ENCODE measurements at places on chromosomes 2 and 18. TPM values are rescaled to one million over a fixed set of nuclear protein-coding genes. Genes with fewer than 3 reads are reported as not detected.

The EDAR gene
- not detected for total RNA-seq

The PID1 gene
- 66.2 TPM for total RNA-seq

The SERPINB10 gene
- not detected for total RNA-seq

The PROKR1 gene
- not detected for total RNA-seq

The LINC00305 gene
- not detected for total RNA-seq

The ZNF892 gene
- total RNA-seq, result 7.6 TPM

The C18orf54 gene
- 1.1 TPM for total RNA-seq

The TBR1 gene
- not detected for total RNA-seq

The LRRTM4 gene
- not detected for total RNA-seq

The HOXD10 gene
- total RNA-seq, result not detected

The CYP26B1 gene
- 6.0 TPM for total RNA-seq

The PSMD1 gene
- total RNA-seq, result 73.5 TPM

The SLC4A3 gene
- 5.6 TPM for total RNA-seq

The RAB27B gene
- 0.42 TPM for total RNA-seq

The KCTD1 gene
- 13.4 TPM for total RNA-seq

The IL1A gene
- total RNA-seq, result 0.56 TPM

The MRPS9 gene
- 6.5 TPM for total RNA-seq

The SKOR2 gene
- total RNA-seq, result not detected

The GREB1 gene
- total RNA-seq, result 2.4 TPM

The SP5 gene
- not detected for total RNA-seq

The TSPYL6 gene
- 0.14 TPM for total RNA-seq

The NEDD4L gene
- total RNA-seq, result 22.9 TPM

The CABYR gene
- 6.1 TPM for total RNA-seq

The RAB17 gene
- total RNA-seq, result 6.5 TPM

The RNF103 gene
- 33.7 TPM for total RNA-seq

The SFT2D3 gene
- total RNA-seq, result 9.5 TPM

The SATB2 gene
- 5.5 TPM for total RNA-seq

The SERPINB13 gene
- total RNA-seq, result not detected

The TAF4B gene
- total RNA-seq, result 3.9 TPM

The CYP1B1 gene
- 27.1 TPM for total RNA-seq

The FAM124B gene
- total RNA-seq, result 4.0 TPM

The FBXO41 gene
- 6.1 TPM for total RNA-seq

The IL1B gene
- total RNA-seq, result 6.2 TPM

The TGFA gene
- 1.1 TPM for total RNA-seq

The CYP20A1 gene
- 36.5 TPM for total RNA-seq

The SP9 gene
- total RNA-seq, result not detected

The DPYSL5 gene
- not detected for total RNA-seq

The KHK gene
- total RNA-seq, result 1.5 TPM

The KIF1A gene
- not detected for total RNA-seq

The RASGRP3 gene
- total RNA-seq, result 16.2 TPM

The IL1RL1 gene
- 22.2 TPM for total RNA-seq

The ERCC3 gene
- 36.7 TPM for total RNA-seq

The DNAJC27 gene
- total RNA-seq, result 27.2 TPM

The MC2R gene
- not detected for total RNA-seq

The ALPG gene
- total RNA-seq, result not detected

The THSD7B gene
- total RNA-seq, result 12.7 TPM

The RNPEPL1 gene
- 101 TPM for total RNA-seq

The CLEC4F gene
- total RNA-seq, result 0.54 TPM

The CDK15 gene
- total RNA-seq, result 8.3 TPM

The PXDN gene
- total RNA-seq, result 114 TPM

The C2orf80 gene
- total RNA-seq, result not detected

The DAW1 gene
- 1.1 TPM for total RNA-seq

The EVA1A gene
- total RNA-seq, result 1.1 TPM

The RIT2 gene
- not detected for total RNA-seq

Measured in thoracic aorta (tissue), 2 donors.